ENCODE measurements at places on chromosomes 13 and 19. TPM values are rescaled to one million over a fixed set of nuclear protein-coding genes. Genes with fewer than 3 reads are reported as not detected.

ZC3H13 gene
- 33.6 TPM for total RNA-seq

DNA sequence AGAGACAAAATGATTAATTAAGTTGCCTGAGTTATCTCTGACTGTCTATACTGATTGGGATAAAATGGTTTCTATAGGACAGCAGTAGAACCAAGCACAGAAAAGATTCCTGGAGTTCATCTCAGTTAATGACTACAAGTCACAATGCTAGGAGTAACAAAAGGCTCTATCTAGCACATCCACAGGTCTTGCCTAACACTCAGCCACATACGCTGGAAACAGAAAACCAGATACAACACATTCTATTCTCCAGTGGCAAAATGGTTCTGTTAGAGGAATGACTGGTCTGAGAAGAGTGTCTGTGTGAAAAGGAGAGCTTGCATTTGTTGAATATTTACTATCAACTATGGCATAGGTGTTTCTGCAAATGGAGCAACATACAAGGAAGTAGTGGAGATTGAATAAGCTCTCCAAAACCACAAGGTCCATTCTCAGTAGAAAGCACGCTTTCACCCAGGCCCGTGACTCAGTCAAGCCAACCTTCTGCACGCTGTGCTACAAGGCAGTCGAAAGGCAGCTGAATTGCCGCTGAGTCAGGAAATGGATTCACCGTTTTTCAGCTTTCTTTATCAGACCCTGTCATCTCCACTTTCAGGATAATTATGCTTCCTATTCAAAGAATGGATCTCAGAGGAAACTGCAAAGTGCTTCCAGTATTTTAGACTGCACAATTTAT, 761.5 kb downstream of the EFNB2 start:
- no peak for DNase-seq

DNA sequence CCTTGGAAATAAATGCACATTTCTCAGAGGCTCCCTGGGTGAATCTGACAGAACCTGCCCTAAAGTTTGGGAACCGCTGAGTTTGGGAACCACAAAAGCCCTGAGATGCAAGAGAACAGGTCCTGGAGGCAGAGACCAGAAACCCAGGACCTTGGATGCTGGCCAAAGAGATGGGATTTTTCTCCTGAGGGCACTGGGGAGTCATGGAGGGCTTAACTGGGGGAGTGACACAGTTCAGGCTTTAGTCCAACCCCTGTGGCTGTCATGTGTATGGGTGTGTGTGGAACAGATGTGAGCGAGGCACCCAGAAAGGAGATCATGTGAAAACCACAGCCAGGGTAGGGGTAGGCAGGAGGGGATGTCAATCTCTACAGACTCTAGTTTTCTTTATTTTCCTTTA, 3.9 kb upstream of the NCCRP1 start:
- no peak for DNase-seq

- no peak for DNase-seq
Measured at GRCh38 chr19:15330801-15331418, 1.4 kb downstream of the BRD4 start.

DNA sequence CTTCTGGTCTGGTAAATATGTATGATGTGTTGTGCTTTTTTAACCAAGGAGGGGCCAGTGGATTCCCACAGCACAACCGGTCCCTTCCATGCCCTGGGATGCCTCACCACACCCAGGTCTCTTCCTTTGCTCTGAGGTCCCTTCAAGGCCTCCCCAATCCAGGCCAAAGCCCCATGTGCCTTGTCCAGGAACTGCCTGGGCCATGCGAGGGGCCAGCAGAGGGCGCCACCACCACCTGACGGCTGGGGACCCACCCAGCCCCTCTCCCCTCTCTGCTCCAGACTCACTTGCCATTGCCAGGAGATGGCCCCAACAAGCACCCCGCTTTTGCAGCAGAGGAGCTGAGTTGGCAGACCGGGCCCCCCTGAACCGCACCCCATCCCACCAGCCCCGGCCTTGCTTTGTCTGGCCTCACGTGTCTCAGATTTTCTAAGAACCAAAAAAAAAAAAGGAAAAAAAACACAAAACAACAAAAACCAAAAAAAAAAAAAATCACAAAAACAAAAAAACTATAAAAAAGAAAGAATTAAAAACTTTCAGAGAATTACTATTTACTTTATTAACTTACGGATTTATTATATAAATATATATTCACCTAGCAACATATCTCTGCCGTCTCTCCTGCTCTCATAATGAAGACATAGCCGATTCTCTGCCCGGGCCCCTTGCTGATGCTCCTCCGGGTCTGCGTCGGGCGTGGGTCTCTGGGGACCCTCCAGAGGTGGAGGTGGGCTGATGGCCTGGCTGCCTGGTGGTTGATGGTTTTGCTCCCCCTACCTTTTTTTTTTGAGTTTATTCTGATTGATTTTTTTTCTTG, 14.4 kb downstream of the CAPN12 start:
- no peak for DNase-seq

DNA sequence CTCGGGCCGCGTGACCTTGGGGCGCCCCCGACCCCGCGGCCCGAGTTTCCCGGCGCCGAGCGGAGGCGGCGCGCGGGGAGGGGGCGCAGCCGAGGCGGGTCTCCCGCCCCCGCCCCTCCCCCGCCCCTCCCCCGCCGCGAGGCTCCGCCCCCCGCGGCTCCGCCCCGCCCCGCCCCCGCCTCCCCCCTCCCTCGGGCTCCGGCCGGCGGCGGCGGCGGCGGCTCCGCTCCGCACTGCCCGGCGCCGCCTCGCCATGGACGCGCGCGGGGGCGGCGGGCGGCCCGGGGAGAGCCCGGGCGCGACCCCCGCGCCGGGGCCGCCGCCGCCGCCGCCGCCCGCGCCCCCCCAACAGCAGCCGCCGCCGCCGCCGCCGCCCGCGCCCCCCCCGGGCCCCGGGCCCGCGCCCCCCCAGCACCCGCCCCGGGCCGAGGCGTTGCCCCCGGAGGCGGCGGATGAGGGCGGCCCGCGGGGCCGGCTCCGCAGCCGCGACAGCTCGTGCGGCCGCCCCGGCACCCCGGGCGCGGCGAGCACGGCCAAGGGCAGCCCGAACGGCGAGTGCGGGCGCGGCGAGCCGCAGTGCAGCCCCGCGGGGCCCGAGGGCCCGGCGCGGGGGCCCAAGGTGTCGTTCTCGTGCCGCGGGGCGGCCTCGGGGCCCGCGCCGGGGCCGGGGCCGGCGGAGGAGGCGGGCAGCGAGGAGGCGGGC, at the start of gene HCN2:
TSS of gene HCN2 (plus strand) at position 189 of the 703 bp plus-strand sequence. CDS start at position 254, 65 bp downstream.
- no peak for DNase-seq

DNA sequence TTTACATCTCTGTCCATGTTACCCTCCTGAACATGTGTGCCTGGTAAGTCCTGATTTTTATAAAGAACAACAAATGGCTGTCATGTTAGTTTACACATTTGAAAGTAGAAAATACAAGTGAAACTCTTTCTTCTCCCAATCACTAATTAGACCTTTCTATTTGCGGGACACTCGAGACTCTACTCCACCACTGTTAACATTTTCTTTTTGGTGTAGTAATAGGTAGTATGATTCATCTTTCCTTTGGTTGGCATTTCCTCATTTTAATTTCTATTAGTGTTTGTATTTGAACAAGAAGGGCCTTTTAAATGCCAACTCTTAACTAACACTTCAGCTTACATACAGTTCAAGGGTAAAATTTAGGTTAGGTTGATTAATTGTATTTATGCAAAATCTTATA, 371.1 kb downstream of the PCDH9 start:
- no peak for DNase-seq

DNA sequence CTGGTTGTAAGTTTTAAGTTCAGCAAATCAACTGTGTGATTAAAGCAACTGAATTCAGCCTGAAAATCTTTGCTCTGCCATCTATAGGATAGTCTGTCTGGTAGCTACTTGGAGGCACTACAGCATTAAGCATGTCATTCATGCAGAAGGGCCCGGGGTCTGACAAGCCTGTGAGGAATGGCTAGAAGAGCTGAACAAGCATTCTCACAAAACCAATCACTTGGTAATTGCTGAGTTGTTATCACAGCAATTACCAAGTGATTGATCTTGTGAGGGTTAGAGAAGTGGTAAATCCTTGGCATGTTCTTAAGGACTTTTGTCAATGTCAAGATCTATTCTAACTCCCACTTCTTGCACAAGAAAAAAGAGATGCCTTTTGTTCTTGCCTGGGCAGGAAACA, 356.1 kb downstream of the FGF14 start:
- DNase-seq, result no peak

PRR22 gene
- total RNA-seq, result 1.2 TPM

GRCh38 chr13:42875475-42876269, 94.3 kb downstream of the FAM216B start:
- no peak for DNase-seq

GRCh38 chr13:37959284-37959683, 89.7 kb upstream of the TRPC4 start:
- no peak for DNase-seq

GRCh38 chr13:50474088-50474662, 369.3 kb downstream of the DLEU7 start:
- no peak for DNase-seq

DNA sequence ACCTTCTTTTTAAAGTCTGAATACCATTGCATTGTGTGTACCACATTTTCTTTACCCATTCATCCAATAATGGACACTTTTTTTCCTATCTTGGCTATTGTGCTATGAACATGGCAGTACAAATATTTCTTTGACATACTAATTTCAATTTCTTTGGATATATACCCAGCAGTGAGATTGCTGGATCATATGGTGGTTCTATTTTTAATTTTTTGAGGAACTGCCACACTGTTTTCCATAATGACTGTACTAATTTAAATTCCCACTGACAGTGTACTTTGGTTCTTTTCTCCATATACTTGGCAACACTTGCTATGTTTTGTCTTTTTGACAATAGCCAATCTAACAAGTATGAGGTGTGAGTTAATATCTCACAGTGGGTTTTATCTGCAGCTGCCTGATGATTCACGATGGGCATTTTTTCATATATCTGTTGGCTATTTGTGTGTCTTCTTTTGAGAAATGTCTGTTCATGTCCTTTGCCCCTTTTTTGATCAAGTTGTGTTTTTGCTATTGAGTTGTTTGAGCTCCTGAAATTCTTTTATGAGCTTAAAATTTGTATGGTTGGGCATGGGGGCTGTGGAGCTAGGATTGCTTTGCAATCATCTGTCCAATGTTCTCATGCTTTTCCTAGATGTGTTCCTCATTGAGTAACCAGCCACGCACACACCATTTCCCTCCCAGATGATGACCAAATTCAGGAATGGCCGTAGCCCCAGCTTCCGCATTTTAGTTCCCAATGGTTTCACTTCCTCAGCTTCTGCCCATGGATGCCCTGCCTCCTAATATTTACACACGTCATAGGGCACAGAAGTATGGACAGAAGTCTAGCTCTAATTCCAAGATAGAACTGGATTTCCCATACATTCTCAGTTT, 380.0 kb upstream of the SGCG start:
- no peak for DNase-seq

DNA sequence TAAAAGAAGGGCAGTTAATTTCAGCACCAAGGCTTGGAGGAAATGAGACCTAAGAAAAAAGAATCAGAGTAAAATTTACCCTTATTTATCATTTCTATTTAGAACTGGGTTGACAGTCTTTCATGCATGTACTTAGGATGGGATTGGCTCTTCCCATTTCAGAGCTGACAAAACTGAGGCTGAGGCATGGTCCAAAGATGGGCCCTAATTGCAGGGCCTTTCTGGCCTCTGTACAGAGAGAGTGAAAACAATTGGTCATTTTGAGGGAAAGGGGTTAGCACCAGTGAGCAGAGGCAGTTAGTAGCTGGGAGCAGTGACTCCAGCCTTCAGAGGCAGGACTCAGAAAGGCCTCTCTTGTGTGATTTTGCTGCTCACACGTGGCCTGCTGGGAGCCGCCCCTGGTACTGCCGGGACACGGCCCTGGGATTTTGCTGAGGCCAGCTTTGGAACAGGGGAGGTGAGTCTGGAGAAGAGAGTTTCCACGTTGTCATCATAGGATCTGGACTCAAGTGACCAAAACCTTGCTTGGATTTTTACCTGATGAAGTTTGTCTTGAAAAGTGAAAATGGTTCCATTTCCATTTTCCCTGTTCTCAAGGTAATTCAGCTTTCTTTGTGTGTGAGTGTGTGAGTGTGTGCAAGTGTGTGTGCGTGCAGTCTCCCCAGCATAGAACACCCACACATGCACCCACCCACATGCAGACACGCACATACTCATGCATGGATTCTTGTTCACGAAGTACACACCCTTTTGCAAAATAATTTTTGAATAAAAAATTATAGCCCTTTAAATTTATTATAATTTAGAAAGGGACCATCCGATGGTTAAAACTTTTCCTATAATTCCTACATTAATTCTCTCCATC, at the start of gene ZNF536:
TSS of gene ZNF536 (plus strand) at position 425 of the 865 bp plus-strand sequence. CDS start 71,179 bp downstream, outside the sequence.
- no peak for DNase-seq

SHFL gene
- total RNA-seq, result 23.5 TPM

NR2F6 gene
- total RNA-seq, result 42.1 TPM

ARL11 gene
- 0.83 TPM for total RNA-seq

DNA sequence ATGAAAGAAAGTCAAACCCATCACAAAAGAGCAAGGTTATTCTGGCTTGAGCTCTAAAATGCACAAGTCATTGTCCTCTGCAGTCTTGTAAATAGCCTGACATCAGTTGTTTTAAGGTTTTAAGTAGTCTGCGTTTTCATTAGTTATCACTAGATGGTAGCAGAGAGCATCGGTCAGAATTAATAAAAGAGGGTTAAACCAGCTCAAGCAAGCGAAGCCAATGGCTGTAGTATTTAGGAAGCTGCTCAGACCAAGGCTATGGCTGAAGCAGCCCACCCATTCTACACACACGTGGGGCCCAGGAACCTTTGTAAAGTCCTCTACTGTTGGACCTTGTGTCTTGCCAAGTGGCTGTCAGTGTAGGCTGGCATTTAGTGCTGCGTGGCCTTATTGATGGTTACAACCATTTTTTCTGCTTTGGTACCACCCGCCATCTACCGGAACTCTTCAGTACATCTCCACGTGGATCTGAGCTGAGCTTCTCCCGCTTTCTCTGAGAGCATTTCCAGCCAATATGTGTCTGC, 13.3 kb upstream of the ZNF57 start:
- no peak for DNase-seq

GRCh38 chr19:28606269-28607032, 606.5 kb downstream of the UQCRFS1 start:
- DNase-seq, result peak; percentile 34

- DNase-seq, result no peak
Measured at GRCh38 chr13:71677124-71677523, 189.9 kb downstream of the DACH1 start.

APOC4 gene
- not detected for total RNA-seq

DNA sequence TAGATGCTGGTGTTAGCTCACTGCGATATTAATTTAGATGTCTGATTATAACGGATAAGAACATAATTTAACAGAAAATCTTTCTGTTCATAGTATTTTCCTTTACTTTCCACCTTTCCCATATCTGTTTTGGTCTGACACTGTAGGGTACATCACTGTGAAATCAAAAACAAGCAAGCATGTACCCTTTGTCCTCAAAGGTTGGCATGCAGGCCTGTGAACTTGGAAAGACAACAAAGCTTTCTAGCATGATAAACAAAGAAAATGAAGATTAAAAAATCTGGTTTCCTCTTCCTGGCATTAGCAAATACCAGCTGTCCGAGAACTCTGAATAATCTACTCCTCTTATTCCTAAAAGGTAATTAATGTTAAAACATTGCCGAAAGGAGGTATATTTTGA, 31.6 kb downstream of the THSD1 start:
- DNase-seq, result no peak
